ENCODE measurements at places on chromosomes 7 and 10.

DNA sequence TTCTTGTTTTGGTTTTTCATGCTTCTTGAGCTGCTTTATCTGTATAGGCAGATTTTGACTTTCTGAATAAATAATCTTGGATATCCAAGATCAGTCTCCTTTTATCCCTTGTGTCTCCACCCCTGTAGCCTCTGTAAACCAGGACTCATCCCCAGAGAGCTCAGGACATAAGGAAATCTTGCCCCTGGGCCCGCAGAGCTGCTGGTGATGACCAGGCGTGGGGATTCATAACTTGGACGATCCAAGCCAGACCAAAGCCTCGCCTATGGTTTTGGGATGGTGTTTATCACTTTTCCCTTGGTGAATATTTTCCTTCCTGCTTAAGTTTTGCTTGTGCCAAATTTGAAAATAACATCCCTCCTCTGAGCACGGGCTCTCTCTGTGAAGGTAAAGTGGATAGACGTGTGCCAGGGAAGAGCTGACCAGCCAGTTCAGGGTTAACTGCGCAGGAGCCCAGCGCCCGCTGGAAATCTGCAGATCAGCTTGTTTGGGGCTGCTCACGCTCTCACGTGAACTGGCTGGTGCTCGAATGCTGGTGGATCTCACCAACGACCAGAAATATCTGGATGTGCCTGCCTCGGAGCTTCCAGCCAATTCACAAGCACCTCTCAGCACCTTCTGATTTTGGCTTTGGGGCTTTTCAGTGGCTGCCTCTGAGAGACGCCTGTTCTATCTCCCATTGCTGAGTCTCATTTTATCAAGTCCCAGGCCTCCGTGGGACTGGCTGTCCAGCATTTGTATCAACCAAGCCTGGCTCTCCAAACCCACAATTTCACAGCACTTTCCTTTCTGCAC is 132.1 kb upstream of the BTBD16 start:
- no peak for DNase-seq

- no peak for DNase-seq
These were observed 6.1 kb upstream of the MEOX2 start for GRCh38 chr7:15692501-15693020.

- DNase-seq = no peak
These were observed 36.8 kb downstream of the SLC35B4 start for GRCh38 chr7:134279898-134280297.

DNA sequence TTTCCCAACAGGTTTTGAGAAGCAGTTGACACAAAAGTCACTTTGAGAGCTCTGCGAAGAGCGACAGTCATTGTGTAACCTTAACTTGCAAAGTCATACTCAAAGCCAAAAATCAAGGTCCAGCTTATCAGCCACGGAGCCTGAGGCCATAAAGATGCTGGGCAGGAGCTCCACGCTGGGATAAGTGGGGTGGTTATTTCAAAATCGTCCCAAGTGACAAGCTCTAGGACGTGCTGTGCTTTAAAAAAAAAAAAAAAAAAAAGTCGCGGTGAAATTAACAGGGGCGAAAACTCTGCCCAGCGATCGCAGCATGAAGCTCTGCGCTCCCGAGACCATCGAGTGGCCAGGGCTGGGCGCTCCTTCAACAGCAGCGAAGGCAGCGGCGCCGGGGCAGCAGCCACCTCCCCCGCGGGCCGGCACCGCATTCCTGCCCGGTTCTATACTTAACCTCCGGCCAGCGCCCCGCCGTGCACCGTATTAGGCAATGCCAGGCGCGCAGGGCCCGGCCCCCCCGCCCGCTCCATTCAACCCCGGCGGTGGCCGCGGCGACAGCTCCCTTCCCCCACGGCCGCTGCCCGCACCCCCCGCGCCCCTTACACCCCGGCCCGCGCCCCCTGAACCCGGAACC is 657 bp downstream of the HACD1 start:
- DNase-seq = peak; percentile 28

DNA sequence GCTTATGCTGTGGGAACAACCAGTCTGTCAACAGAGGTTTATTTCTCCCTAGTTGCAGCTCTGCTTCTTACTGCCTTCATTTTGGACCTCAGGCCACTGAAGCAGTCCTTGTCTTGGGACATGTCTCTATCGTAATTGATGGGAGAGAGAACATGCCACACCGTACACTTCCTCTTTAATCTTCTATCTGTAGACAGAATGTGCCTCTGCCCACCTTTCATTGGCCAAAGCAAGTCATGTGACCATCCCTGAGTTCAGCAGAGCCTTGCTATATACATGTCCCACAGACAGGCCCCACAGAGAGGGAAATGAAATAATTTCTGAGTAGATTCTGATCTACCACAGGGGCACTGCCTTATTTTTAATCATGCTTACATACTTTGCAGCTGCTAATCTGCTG is 98.0 kb downstream of the KCND2 start:
- no peak for DNase-seq

DNA sequence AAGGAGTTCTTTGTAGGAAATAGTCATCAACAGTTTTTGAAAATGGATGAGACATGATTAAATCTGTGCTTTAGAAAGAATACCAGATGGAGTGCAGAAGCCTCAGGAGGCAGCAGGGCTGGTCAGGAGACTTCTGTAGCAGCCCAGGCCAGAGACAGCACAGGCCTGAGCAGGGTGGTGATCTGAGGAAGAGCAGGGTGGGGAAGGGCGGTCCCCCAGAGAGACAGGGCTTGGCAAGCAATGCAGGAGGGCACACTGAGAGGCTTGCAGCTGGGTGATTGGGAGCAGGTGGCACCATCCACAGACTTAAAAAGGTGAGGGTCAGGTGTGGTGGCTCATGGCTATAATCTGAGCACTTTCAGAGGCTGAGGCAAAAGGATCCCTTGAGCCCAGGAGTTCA is 4.3 kb upstream of the SMKR1 start:
- no peak for DNase-seq

- no peak for DNase-seq
These were observed 186.2 kb upstream of the MTPN start for GRCh38 chr7:136163340-136163801.

GRCh38 chr7:284762-285722 is 4.9 kb upstream of the FOXL3 start:
- no peak for DNase-seq

GRCh38 chr10:101229266-101230182 is at the start of gene LBX1:
LBX1 (minus strand) TSS chr10:101229463; CDS start chr10:101228815, 648 bp downstream.
- DNase-seq = no peak

- no peak for DNase-seq
These were observed at the start of gene NKX6-2 for GRCh38 chr10:132785723-132786475. NKX6-2 (minus strand) TSS chr10:132786147; CDS start chr10:132785948, 199 bp downstream.

- DNase-seq = no peak
These were observed 831 bp downstream of the CCDC7 start for GRCh38 chr10:32446536-32447406.

DNA sequence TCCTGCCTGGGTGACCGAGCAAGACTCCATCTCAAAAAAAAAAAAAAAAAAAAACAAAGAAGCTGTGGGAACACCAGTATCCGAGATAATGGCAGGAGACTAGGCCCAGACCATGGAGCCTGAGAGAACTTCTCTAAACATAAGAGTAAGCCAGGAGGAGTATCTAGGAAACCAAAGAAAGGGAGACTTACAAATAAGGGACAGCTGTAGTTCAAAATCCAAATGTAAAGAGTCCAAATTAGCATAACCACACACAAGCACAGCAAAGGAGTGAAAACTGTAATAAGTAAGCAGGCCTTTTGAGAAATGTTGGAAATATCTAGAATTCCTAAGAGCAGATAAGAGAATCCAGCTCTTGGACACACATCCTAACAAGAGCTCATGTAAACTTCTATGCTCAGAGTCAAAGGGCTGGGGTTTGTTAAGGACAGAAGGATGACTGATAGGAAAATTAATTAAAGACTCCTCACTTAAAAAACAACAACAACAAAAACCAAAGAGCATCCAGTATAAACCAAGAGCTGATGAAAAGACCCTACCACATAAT is 15.8 kb downstream of the ZNF25 start:
- no peak for DNase-seq
